ENCODE measurements at places on chromosomes 2 and 18.

DNA sequence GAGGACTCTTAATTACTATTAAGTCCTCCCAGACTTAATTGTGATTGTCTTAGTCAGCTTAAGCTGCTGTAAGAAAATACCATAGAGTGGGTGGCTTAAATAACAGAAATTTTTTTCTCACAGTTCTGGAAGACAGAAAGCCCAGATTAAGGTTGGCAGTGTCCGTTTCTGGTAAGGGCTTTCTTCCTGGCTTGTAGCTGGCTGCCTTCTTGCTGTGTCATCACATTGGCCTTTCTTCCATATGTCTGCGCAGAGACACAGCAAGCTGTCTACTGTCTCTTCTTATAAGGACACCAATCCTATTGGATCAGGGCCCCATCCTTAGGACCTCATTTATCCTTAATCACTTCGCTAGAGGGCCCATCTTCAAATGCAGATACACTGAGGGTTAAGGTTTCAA, 38.5 kb downstream of the ASXL3 start:
- DNase-seq: no peak

DNA sequence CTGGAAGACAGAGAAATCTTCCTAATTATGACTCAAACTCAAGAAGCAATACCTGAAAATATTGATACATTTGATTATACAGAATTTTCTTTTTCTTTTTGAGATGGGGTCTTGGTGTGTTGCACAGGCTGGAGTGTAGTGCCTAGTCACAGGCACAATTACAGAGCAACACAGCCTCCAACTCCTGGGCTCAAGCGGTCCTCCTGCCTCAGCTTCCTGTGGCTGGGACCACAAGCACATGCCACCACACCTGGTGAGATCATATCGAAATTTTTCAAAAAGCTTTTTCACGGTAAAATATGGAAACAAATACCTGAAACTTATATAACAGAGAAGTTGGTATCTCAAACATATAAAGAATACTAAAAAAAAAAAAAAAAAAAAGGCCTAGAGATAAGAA, 27.9 kb downstream of the TGFBRAP1 start:
- no peak for DNase-seq

GRCh38 chr18:37440206-37440605, 125.4 kb downstream of the CELF4 start:
- no peak for DNase-seq

DNA sequence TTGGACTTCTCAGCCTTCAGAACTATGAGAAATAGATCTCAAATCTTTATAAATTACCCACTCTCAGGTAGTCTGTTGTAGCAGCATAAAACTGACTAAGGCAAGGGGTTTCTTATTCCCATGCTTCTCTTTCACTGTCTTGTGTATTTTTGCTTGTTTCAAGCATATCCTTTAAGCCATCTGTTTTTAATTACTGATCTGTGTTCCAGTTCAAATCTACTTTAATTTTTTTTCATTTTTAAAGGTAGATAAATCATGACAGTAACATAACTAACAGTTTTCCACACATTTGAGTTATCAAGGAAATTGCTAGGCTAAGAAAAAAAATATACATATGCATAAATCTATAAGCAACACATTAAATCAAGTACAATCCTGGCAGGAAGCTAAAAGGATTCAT, 317.9 kb upstream of the TNP1 start:
- no peak for DNase-seq

DNA sequence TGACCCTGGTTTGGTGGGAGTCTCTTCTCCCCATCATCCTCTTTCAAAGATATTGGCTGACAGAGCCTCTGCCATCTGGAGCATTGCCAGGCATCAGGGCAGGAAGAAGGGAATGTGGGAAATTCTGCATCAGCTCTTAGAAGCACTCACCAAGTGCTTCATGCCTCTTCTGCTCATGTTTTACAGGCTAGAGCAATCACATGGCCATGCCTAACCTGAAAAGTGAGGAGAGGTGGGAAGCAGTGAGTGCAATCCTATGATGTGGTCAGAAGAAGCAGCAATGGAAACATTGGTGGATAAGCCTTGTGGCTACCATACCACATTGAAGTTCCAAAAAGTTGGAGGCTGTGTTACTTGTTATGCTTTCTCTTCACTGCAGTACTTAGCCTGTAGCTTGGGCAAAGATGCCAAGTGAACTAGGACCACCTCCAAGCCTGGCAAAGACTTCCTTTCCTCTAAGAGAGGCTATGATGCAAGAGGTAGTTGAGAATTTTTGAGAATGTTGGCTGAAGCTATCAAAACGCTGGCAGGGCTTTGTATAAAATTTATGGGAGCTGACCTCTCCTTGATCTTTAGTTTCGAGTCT, 64.1 kb downstream of the BCL2L11 start:
- DNase-seq: no peak

GRCh38 chr2:24860631-24861030, 59.4 kb downstream of the ADCY3 start:
- no peak for DNase-seq

DNA sequence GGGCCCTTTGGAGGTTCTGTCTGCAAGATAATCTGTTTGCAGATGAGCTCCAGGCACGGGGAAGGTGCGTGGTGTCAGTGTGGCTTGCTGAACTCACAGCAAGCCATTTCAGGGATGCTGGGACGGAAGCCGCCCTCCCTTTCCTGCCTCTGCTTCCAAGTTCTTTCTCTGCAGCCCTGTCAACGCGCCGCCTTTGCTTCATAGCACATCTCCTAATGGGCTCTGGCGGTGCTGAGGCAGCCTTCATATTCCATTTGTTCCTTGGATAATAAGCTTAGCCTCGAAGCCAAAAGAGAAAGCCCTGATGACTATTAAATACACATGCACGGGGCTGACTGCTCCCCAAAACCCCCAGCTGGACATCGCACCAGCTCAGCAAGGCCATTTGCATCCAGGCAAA, 81.7 kb upstream of the TAF1B start:
- DNase-seq: no peak

DNA sequence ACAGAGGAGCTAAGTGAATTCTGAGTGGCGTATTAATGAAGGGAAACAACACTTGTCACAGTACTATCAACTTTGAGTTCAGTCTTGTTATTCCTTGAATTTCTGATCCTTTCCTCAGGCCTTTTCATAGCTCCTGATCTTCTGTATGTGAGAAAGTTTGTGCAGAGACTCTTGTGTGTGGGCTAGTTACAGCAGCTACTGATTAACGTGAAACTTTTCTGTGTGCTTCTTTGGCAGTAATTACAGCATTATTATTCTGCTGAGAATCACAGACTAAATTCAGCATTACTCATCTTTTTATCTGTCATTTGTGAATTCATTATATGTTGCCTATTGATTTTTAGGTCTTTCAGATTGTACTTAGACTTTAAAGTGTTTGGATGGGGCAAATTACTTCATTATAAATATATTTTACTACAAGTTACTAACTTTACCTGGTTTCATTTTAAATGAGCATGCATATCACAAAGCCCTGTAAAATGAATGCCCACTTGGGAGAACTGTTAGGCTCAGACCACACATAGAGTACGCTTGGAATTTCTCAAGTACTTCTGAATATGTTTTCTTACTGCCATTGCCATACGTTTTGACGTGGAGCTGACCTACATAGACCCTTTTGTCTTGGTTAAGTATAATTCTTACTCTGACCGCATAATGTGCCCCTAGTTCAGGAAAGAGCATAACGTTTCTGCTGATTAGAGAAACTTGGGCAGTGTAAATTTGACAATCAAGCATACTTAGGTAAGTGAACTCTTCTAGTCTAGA, 36.2 kb downstream of the CREB1 start:
- DNase-seq: no peak

DNA sequence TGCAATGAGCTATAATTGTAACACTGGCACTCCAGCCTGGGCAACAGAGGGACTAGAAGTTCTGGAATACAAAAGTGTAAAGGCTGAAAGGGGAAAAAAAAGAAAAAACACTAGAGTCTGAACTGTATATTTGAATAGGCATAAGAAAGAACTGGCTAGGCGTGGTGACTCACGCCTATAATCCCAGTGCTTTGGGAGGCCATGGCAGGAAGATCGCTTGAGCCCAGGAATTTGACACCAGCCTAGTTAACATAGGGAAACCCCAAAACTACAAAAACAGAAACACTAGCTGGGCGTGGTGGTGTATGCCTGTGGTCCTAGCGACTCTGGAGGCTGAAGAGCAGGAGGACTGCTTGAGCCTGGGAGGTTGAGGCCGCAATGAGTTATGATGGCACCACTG, 70.6 kb downstream of the SAP130 start:
- no peak for DNase-seq

- DNase-seq: no peak
Observed at GRCh38 chr2:184769023-184769422, 170.7 kb downstream of the ZNF804A start.

GRCh38 chr2:216315802-216316603, 56.3 kb downstream of the MARCHF4 start:
- no peak for DNase-seq

DNA sequence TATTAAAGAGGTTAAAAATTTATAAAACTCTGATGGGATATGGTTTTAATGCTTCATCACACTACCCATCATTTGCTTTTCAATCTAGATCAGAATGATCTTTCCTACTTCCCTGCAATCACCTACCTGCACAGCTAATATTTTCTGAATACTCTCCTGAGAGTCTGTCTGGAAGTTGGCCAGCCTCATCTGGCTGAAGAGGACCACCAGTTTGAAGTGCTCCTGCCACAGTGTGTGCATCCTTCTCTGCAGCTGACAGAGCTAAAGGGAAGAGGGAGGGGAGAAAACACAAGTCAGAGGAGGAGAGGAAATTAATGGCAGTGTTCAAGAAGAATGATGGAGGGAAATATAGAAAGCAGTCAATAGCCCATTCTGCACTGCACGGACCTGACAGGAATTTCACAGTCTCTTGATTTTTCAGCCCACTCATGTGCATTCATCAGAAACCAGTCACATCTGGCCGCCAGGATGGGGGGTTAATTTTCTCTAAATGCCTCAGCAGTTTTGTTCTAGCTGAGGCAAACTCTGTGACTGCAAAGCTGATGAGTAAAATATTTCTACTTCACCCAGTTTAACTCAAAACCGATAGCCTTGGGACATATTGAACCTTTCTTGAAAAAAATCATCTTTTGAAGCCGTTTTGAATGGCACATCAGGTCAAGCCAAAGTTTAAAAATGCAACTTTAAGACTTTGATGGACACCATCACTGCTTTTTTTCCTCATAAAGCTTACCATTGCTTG, 201.8 kb upstream of the KLHL14 start:
- DNase-seq: no peak

Measured in smooth muscle cell of the brain vasculature (primary cell).